Eye (tissue), 1 donor: ENCODE measurements at places on chromosomes 11 and 22.

DNA sequence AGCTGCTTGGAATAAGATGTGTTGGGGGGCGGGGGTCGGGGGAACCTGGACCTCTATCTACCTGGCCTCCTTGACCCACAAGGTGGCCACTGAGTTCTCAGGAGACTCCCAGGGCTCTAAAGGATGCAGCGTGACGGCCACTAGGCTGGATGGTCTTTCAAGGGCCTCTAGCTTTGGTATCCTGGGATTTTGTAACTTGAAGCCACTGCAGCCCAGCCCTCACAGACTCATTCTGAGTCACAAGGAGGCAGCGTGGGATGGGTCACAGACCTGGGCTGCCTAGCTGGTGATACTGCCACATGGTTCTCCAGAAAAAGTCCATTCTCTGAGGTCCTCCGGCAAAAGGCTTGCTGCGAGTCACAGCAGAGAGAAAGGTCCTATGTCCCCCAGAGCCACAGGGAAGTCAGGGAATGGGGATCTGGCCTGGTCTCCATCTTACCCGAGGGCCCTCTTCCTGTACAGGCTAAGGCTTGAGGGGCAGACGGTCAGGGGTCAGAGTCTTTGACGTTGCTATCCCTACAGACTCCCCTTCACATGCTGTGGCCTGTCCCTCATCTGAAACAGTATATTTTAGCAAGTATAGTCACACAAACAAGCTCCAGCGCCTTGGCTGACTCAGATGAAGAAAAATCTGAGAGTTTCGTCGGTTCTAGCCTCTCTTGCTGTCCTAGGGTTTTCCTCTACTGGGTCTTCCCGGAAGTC lies 52.4 kb downstream of the KCNC1 start:
- DNase-seq: no peak

DNA sequence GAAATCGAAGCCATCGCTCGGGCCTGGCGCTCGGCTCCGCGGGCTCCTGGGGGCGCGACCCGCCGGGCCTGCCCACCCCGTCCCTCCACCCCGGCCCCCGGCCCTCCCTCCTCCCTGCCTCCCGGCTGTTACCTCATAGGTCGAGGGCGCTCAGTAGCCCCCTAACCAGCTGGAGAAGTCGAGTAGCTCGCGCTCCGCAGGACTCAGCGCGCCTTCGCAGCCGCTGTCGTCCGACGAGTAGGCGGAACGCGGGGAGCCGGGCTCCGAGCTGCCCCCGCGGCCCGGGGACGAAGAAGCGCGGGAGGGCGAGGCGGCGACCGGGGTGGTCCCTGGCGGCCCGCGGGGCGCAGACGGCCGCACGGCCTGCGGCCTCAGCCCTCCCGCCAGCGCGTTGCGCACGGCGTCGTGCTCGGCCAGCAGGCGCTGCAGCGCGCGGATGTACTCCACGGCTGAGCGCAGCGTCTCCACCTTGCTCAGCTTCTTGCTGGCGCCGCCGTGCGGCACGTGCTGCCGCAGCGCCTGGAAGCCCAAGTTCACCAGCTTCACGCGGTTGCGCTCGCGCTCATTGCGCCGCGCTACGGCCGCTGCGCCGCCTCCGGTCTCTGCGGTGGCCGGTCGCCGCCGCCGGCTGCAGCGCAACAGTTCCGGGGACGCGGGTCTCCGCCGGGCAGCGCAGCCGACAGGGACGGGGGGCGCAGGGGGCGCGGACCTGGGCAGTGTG lies 627 bp downstream of the ASCL2 start:
- peak; percentile 85 for DNase-seq

DNA sequence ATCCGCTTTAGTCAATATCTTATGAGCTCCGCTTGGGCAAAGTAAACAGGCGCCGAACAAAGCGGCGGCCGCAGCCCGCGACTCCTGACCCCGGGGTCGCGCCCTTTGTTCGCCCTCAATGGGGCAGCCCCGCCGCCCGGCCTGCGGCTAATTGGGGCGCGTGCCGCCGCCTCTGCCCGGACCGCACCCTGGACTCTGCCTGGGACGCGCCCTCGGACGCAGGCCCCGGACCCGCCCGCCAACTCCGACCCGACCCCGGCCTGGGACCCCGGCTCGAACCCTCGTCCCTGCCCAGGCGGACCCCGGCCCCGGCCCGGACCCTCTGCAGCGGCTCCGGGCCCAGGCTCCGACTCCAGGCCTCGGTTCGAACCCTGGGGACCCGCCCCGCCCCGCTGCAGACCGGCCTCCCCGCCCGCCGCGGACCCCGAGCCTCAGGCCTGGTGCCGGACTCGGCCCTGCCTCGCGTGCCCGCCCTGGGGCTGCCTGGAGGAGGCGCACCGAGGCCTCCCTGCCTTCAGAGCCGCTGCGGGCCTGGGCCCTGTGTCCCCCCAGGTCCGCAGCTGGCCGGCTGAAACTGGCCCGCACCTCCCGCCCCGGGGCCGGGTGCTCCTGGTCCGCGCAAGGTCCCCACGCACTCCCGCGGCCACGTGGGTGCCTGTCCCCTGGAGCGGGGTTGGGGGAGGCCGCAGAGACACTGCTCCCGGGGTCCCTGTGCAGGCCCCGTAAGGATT lies 84.7 kb upstream of the WNT7B start:
- DNase-seq: no peak

DNA sequence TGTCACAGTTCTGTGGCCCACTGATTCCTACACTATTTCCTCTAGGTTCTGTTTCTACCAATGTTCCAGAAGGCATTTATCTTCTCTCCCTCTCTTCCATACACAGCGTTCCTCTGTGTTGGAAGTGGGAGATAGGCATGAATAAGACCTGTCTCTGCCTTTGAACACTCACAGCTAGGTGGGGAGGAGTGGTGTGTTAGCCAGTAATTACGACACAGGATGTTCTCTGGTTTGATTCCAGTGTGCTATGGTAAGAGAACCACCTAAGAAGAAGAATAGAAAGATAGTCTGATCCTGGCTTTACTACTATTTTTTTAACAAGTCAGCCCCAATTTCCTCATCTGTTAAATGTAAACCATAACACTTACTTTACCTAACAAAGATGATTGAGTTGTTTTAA lies 200.2 kb upstream of the MTMR2 start:
- no peak for DNase-seq

GRCh38 chr22:35785181-35785923 lies 67.7 kb downstream of the APOL5 start:
- no peak for DNase-seq

DNA sequence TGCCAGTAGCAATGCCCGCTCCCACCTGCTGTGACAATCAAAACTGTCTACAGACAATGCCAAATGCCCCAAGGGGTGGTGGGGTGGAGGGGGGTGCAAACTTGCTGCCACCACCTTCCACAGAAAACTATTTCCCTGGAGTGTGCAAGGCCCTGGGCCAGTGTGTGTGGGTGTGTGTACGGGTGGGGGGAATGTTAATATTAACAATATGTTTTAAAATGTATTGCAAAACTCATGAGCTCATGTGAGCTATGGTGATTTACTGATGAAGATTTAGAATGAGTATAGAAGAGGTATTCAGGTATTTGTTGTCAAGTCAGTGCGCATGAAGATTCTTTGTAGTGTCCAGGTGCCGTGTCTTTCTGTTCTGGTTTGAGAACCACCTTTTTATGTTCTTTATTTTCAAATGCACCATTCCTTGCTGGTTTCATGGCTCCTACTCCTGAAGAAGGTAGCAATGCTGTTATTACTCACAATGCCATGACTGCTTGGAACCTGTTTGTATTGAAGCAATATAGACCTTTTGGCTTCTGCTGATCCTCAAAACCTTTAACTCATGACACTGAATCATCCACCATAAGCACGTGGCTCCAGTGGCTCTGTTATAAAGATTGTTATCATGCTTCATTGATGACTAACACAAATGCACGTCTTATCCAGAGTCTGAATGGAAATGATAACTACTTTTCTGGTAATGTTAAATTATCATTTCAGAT lies 29.9 kb upstream of the AQP11 start:
- no peak for DNase-seq

DNA sequence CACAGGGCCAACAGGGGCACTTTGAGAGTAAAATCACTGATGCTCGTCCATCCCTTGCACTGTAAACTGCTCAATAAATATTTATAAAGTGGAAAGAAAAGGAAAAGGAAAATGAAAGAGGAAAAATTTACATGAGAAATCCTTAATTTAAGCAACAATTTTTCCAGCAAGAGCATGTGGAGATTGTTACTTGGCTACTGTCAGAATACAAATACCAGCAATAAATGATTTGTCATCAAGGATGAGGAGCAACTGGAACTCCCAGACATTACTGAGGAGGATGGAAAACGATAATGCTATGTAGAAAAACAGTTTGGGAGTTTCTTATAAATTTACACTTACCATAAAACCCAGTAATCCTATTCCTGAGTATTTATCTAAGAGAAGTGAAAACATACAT lies 123.0 kb downstream of the SGSM3 start:
- DNase-seq: no peak

- DNase-seq: peak; percentile 10
These were observed 60.6 kb downstream of the PPP6R2 start for GRCh38 chr22:50403701-50404101.

DNA sequence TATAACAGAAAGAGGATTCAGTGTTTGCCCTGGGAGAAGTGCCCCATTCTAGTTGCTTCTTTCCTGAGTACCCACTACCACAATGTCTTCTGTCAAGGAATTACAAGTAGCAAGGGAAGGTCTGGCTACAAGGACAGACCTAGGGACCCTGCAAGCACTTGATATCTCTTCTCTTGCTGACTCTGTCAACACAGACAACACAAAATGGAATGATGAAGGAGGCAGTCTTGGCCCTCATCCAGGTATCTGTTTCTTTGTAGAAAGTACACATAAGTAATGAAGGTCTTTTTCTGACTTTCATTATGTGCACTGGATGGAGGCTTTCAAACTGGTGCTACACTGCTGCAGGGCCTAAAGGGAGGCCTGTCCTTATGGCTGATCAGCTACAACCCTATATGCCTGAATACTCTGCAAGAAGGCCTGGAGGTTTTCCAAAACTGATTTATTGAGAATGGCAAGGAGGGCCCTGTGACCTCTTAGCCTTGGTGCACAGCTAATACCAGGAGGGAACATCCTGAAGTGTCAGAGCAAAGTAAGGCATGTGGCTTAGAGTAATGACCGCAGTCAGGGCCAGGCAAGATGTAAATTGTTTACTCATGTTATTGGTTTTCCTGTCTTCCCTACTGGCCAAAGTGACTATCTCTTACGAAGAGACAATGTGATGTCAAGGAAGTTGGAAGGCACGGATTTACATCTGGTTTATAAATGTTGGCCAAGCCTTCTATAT lies 31.2 kb downstream of the GAB2 start:
- no peak for DNase-seq

DNA sequence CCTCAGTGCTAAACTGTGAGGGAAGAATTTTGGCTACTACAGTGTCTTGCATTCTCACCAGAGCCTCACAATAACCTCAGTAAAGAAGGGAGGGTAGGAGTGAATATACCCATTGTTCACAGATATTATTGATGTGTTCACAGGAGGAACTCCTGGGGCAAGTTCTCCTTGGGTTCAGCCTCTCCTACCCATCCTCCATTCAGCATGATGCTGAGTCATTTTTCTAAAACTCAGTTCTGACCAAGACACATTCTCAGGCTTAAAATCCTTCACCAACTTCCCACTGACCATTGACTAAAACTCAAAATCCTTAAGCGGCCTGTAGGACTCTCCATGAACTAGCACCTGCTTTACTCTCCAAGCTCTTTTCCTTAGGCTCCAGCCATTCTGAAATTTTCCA lies 48.7 kb downstream of the SYTL2 start:
- DNase-seq: no peak

DNA sequence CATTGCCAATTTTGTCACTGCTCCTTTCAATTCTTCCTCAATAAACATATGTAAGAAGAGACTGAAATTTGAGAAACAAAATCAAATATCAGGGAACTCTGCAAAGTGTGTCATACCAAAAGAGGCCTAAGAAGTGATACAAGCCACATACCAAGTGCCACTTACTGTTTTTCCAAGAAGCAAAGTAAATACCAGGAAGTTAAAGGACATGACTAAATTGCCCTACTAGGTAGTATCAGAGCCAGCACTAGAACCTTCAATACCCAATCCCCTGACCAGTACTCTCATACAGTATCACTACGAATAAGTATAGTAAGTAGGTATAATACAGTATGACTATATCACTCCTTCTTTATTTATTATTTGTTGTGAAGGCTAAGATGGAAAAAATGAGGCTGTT lies 13.6 kb downstream of the MAML2 start:
- no peak for DNase-seq

DNA sequence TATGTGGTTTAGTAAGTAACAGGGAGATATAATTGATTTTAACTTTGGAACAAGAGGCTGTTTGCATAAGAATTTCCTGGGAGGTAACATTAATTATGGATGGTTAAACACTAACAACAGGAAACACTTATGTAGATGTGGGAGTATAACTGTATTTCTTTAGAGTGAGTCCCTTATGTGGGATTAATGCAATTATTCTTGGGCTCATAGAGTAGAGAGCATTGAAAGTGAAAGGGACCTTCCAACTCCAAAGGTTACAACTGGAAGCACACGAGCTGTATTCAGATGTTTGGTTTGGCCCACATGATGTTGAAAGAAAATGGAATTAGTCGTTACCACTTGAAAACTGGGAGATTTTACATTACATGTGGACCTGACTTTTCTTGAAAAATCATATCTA lies 53.5 kb downstream of the BBOX1 start:
- no peak for DNase-seq

DNA sequence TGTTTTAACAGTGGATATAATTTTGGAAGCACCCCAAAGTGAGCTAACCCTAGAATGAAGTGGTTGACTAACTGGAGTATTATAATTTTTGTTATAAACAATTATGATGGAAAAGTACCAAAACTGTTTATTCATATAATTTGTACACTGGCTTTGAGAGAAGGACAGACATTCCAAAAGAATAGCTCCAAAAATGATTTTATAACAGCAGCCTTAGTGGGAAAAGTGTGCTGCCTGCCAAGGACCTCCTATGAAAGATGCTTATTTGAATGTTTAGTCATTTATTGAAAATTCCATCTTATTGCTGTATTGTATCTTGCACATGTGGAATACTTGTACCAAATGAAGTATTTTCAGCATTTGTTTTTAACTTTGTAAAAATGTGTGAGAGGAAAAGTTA lies 169.8 kb downstream of the GUCY1A2 start:
- DNase-seq: no peak
